ENCODE measurements at places on chromosomes 11 and 22.

DNA sequence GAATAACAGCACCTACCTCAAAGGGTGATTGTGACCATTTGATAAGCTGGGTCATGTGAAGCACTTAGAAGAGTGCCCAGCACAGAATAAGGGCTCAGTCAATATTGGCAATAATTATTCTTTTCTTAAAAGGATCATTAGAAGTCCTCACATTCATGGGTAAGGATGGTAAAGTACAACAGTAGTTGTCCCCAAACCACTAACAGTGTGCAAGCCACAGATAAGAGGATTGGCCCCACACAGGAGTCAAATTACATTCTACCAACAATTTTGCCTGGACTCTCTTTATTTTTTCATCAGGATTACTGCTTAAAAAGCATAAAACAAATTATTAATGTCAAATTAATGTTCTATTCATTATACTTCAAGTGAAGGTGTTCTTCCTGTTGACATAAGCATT is 271.5 kb upstream of the PDGFD start:
- DNase-seq = no peak

DNA sequence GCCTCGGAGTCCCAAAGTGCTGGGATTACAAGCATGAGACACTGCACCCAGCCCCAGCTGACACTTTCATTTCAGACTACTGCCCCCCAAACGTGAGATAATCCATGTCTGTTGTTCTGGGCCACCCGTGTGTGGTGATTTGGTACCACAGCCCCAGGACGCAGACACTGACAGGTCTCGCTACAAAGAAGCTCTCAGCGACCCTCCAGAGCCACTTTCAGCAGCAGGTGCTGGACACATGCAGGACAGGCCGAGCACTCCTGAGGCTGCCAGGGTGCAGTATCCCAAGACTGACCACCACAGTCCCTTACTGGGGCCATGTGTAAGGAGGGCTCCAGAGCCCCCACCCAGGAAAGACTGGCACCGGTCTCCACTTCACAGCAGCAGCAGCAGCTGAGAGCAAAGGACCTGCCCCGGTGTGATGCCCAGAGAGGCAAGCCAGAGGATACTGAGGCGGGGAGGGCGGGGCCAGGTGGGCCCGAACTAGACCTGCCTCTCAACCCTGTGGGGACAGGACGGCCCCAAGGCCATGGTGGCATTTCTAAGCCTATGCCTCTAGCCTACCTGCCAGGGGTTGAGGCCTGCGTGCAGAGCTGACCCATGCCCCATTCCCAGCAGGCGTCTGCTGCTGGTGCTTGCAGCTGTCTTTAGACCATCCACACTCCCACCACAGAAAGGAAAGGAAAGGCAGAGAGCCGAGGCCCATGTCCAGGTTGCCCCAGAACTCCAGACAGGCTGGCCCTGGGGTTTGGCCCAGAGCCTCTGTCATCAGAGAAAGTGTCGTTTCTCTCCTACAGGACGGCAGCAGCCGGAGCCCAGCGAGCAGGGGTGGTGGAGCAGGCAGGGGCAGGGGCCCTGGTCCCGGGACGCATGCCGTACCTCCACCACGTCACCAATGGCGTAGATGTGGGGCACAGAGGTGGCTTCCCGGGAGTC is 28.0 kb upstream of the GNB1L start:
- no peak for DNase-seq

DNA sequence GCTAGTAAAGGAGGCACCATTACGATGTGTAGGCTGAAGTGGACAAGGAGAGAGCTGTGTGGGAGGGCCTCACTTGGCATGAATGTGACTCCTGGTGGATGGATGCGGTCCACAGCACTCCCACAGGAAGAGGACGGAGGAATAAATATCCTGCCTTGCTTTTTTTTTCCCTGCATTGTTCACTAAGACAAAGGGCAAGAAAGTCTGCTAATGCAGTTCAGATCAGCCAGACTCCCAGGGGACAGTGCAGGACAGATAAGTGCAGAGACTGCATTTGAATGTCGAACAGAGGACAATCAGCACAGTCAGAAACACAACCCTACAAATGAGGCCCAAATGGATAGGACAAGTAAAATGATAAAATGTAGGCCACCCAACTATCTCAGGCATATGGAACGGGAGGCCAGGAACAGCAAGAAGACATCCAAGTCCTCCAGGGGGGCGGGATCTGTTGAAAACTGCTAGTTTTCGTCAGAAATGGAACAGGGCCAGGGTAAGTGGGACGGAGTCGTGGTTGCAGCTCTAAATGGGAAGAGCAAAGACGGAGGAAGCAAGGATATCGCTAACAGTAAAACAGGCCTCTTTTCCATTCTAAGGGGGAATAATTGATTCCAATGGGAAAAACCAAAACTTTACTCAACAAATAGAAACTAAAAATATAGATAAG is 25.2 kb upstream of the OR8B8 start:
- no peak for DNase-seq

DNA sequence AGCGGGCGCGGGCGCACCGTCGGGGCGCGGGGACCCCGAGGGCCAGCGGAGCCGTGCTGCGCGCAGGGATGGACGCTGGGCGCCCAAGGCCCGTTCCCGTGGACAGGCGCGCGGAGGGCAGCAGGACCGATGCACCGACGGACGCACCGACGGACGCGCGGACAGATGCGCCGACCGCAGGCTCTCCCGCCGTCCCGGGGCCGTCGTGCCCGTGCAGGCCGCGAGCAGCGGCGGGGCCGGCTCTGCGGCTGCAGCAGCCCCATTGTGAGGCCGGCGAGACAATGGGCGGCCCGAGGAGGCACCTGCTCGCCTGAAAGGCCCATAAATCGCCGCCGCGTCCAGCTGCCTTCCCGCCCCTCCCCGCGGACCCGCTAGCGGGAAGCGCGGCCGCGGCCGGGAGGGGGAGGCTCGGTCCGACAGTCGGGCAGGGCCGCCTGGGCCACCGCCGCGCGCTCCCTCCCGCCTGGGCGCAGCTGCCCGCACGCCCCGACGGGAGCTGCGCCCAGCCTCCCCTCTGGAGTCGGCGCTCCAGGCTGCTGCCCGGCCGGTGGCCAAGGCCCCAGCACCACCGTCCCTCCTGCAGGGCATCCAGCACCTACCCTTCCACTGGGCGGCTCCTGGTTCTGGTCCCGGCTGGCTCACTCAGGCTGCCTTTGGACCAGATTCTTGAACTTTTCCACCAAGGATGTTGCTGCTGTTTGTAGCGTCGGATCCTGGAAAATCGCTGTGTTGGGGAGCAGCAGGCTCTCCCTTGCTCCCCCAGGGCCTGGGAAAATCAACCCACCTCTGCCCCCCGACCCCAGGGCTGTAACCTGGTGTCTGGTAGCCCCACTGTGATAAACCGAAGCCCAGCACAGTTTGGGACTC is 15.8 kb downstream of the CDKN1C start:
- DNase-seq = no peak

DNA sequence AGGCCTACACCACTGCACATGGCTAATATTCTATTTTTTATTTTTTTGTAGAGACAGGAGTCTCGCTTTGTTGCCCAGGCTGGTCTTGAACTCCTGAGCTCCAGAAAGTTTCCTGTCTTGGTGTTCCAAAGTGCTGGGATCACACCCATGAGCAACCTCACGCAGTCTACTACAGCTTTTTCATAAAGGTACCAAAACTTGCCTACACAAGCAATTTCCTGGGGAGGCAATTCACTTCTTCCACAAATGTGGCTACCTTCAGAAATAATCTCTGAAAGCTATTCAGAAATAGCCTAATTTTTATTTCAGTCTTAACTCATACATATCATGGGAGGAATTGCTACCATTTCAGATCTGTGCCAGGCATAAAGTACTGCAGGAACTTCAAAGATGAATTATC is 11.4 kb downstream of the SLC35F2 start:
- no peak for DNase-seq

DNA sequence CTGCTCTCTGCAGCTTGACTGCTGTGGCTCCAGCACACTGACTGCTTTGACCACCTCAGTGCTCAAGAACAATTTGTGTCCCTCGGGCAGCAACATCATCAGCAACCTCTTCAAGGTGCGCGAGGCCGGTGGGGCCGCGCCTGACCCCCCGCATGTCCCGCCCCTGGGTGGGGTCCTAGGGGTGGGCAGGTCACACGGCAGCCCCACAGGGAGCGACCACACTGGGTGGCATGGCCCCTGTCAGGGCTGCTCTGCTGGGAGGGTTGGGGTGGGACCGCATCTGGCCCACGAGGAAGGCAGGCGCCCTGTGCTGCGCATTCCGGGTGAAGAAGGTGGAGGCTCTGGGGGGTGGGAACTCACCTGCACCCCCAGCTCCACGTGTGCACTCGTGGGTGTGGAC is 4.7 kb upstream of the TSSC4 start:
- DNase-seq = no peak

GRCh38 chr22:26553056-26553752 is 36.7 kb downstream of the TPST2 start:
- no peak for DNase-seq

GRCh38 chr11:86245369-86246292 is 1.1 kb downstream of the EED start:
- peak; percentile 20 for DNase-seq

DNA sequence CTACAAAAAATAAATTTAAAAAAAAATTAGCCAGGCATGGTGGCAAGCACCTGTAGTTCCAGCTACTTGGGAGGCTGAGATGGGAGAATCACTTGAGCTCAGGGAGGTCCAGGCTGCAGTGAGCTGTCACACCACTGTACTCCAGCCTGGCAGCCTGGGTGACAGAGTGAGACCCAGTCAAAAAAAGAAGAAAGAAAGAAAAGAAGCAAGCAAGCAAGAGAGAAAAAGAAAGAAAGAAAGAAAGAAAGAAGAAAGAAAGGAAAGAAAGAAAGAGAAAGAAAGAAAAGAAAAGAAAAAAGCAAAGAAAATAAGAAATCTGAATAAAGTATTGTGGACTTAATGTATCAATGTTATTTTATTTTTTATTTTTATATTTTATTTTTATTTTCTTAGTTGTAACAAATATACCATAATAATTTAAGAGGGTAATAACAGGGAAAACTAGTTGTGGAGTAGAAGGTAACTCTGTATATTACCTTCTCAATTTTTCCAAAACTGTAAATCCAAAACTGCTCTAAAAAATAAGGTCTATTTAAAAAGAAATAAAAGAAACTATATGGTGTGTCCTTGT is 1.1 kb upstream of the ZNF215 start:
- no peak for DNase-seq

DNA sequence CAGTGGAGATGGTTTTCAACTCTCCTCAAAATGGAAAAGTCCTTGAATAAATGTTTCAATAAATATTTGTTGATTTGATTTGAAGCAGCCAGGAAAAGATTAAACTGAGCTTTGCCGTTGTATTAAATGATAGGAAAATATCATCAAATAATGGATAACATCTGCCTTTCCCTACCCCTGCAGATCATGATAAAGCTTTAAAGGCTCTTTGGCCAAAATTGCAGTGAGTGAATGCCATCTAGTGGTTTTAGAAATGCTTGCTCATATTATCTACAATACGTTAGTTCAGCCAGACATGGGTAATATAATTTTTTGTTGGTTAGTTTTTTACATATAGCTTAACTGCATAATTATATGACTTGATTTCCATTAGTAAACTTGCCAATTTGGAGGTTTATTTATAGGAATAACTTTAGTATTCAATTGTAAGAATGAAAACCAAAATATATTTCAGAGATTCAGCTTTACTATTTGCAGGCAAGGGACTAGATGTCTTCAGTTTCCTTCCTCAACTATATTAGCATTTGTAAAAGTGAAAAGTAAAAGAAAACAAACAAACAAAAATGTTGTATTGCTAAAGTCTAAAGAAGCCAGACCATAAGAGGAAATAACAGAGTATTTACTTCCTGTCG is 159.2 kb downstream of the MSANTD4 start:
- peak; percentile 13 for DNase-seq

DNA sequence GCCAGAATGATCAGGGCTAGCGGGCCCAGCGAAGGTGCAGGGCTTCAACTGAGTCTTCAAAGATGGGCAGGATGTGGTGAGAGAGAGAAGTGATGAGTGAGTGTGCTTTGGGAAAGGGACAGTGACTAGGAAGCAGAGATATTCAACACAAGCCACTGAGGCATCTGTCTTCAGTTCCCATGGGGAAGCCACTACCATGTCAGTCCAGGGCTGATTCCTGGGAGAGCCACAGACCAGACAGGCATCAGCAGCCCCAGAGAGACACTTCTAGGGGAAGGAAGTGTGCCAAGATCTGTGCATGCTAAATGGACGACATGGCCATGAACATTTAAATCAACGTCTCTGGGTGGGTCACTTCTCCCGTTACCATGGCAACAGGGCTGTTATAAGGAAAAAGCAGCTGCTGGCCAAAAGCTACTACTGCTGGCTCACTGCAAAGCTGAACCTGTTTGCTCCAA is 28.5 kb downstream of the P4HA3 start:
- no peak for DNase-seq

DNA sequence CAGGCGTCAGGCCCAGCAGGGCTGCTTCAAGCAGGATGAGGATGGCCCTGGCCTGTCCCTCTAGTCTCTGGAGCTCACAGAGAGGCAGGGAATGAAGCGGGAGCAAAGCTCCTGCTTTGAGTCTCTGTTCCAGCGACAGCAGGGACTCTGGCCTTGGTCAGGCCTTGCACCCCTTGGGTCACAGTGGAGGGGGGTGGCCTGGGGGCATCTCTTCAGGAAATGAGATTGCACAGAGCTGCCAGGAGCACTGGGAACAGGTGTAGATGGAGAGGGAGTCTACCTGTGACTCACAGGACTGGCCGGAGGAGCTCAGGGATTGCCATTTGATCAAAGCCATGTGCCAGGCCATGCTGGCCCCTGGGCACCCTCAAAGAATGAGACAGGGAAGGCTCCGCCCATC is 1.6 kb downstream of the ANO1 start:
- DNase-seq = no peak

- no peak for DNase-seq
These were observed 119.5 kb upstream of the GRIA4 start for GRCh38 chr11:105490333-105490732.

GRCh38 chr22:37178350-37179125 is 9.5 kb downstream of the C1QTNF6 start:
- DNase-seq = no peak

GRCh38 chr11:109247071-109247470 is 174.9 kb upstream of the C11orf87 start:
- DNase-seq = no peak

- DNase-seq = no peak
These were observed 45.2 kb downstream of the MORC2 start for GRCh38 chr22:30923168-30923900.

DNA sequence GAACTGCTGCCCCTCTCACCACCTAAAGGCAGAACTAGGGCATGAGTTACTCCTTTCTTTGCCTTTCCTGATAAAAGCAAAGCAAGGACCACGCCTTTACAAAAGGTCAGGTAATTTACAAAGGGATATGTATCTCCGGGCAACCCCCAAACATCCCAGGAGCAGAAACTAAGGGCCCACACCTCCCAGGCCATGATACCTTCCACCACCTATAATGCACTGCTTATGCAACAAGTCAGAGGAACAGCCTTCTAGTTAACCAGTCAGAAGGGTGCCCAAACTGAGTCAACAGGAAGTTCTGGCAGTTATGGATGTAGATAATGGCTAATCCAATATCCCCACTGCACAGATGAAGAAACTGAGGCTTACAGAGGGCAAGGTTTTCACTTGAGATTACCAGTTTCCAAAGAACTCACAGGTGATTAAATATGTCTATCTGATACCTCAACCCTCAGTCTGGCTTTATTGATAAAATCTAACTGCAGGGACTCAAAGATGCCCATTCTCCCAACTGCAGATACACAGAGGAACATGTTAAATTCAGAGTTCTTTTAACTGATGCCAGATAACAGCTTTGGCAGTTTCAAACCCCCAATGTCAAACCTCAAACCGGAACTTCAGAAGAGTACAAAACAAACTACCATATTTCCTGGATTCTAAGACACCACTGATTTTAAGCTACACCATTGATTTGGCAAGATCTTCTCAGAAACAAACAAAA is 16.8 kb upstream of the CASTOR1 start:
- no peak for DNase-seq

- DNase-seq = no peak
These were observed 78.3 kb upstream of the AKIP1 start for GRCh38 chr11:8832571-8833260.

All from right renal cortex interstitium (tissue), 3 donors.